IPS-NIHi11 (cell line): ENCODE measurements at places on chromosomes 16 and 17.

DNA sequence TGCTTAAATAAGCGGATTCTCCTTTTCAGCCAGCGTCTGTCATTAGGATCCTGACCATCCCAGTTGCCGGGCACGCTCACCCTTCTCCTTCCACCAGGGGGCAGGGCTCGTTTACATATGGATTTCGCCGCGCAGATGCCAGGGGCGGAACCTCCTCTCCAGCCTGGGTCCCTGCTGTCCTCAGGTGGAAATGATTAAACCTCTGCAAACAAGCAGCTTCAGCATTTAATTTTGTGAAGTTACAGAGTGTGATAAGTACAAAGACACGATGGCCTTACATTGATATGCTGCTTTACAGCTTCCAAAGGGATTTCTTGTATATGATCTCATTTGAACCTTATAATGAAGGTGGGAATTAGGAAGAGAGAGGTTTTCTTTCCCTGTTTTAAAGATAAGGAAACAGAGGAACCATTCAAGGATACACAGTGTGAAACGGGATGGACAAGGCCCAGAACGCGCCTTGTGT, 3.9 kb upstream of the KRT28 start:
- DNase-seq: peak; percentile 87

DNA sequence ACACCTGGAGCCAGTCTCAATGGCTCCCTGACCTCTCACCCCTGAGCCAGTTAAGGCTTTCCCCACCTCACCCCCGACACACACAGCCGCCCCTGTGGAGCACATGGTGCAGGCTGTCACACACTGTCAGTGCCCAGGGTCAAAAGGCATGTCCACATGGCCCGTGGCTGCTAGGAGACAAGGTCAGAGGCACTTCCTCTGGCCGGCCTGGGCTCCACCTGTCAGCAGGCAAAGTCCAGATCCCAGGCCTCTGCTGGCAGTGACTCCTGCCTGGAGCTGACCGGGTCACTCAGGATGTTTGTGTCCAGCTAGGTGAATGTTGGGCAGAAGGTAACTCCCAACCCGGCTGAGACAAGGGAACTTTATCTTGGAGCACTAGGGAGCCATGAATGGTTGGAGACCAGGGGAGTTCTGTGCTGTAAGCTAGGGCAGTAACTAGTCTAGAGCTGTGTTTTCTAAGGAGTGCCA, 6.0 kb downstream of the SREBF1 start:
- no peak for DNase-seq

DNA sequence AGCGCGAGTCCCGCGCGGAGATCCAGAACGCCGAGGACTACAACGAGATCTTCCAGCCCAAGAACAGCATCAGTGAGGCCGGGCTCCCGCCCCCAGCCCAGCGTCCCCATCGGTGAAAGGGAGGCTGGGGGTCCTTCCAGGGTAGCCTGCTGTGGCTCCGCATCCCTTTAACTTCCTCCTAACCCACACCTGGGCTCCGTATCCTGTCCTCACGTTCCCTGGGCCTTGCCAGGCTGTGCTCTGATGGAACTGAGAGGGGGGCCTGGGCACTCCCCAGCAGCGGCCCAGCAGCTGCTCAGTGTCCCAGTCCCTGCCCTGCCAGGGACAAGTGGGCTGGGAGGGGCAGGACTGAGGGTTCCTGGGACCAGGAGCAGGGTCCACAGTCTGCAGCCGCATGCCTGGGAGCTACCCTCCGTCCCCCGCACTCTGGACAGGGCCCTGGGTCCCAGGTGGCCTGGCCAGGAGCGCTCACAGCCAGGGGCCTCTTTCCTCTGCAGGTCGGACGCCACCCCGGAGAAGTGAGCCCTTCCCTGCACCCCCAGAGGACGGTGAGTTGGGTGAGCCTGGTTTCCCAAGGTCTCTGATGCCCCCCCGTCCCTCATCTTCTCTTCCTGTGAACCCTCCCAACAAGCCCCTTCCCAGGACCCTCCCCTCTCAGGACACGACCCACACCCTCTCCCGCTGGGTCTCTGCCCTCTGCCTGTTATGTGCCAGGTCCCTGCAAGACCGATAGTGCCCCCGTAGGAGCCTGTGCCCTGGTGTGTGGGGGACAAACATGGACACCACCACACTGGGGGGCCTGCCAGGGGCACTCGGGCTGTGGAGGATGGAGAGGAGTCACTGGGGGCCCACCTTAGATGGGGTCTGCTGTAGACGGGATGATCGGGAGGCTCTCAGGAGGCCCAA, 18.1 kb downstream of the KATNB1 start:
- no peak for DNase-seq

DNA sequence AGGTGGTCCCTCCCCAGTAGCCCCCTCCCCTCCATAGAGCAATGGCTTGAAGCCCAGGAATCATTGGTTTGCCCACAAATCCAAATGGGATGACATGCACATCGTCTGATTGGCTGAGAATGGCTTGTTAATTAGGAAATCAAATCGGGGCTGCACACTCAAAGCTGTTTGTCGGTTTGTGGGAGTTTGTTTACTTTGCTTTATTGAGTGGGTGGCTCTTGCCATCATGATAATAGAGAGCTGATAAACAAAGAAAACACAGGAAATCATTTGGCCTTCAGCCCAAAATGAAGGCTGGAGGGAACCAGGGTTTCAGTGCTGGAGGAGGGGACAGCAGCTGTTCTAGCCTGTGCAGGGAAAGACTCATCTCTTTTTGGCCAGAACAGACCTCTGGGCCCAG, 316.3 kb downstream of the CBLN1 start:
- no peak for DNase-seq

DNA sequence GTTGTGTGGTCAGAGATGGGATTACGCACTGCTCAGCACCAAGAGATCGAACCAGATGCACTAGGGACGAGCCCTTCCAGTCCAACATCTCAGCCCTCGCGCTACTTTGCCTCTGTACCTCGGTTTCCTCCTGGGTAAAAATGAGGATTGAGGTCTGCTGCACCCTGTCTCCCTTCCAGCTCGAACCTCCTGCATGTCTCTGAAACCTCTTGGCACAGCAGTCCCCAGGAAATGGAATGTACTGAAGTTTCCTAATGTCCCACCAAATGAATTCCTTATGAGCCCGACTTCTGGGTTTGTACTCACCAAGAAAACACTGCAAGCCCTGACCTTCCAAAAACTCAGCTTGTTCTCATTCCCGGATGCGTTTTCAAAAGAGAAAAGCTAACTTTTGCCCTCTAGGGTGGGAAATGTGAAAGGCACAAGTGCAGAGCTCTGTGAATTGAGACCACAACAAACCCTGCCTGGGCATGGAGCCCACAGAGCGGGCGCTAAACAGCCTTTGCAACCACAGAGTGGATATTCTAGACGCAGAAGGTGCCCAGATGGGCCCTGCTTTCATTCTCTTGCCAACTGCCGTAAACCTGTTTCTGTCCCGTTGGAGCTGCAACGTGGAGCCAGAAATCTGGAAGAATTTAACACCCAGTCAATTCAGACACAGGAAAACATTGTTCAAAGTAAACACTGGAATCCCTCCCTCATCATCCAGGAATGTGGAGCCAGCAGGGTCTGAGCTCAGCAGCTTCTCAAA, 10.3 kb downstream of the CDRT4 start:
- no peak for DNase-seq

GRCh38 chr17:68491381-68492231, 20.6 kb upstream of the PRKAR1A start:
- no peak for DNase-seq
